ENCODE measurements at places on chromosomes 7 and 10.

DNA sequence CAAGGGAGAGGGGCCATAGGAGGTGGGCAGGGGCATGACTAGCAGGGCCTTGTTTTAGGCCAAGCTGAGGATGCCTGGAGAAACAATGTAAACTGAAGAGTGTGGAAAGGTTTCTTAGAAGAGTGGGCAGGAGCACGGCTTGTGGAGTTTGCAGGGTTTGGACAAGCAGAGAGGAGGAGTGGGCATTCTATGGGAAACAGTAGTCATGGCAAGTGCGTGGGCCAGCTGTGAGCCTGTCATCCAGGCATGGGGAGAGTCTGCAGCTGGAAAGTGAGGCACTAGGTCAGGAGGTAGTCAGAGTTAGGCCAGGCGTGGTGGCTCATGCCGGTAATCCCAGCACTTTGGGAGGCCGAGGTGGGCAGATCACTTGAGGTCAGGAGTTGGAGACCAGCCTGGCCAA is 130.1 kb downstream of the SH3PXD2A start:
- no peak for DNase-seq

- DNase-seq = no peak
These were observed 101.7 kb downstream of the MGMT start for GRCh38 chr10:129568583-129569344.

DNA sequence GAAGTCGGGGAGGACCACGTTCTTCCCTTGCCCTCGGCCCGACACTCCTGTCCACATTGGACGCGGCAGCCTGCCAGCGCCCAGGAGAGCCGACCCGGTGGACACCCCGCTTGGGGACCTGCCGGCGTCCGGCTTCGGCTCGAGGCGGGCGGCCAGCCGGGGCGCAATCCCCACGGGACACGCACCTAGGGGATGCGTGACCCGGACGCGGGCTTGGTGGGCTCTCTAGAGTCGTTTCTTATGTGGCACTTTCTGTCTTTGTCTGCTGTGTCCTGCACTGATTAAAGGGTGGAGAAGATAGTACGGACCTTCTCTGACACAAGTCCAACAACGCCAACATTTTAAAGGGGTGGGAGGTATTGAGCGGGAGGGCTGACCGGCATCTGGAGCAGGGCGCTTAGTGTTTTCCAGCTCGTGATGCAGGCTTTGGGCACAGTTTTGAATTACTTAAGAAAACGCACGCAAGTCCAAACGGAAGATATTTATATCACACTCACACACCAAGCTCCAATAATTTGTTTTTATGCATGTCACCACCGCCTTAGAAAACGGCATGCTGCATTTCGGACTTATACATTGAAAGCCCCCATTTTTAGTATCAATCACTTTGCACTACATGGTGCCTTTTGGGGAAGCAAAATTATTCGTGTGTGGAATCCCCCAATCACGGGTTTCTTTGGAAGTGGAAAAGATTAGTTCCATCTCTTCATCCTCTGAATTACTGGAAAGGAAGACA is 3.9 kb upstream of the SPAG6 start:
- DNase-seq = no peak

DNA sequence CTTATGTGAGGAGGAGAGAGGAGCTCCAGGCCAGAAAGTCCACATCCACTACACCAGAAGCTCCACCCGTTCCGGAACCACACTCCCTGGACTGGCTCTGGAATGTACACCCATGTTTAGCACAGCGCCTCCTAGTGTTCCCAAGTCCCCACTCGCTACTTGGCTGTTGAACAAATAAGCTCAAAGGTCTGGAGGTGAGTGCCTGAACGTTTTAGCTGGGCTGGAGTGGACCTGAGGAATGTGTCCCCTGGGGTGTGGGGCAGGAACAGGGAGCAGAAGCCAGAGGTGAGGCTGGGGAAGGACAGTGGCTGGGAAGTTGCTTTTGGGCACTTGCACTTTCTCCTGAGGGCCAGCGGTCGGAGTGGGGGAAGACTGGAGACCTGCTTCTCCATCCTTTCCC is 164.1 kb upstream of the CDCA7L start:
- no peak for DNase-seq

GRCh38 chr10:44116474-44116873 is 268.4 kb downstream of the CXCL12 start:
- no peak for DNase-seq

DNA sequence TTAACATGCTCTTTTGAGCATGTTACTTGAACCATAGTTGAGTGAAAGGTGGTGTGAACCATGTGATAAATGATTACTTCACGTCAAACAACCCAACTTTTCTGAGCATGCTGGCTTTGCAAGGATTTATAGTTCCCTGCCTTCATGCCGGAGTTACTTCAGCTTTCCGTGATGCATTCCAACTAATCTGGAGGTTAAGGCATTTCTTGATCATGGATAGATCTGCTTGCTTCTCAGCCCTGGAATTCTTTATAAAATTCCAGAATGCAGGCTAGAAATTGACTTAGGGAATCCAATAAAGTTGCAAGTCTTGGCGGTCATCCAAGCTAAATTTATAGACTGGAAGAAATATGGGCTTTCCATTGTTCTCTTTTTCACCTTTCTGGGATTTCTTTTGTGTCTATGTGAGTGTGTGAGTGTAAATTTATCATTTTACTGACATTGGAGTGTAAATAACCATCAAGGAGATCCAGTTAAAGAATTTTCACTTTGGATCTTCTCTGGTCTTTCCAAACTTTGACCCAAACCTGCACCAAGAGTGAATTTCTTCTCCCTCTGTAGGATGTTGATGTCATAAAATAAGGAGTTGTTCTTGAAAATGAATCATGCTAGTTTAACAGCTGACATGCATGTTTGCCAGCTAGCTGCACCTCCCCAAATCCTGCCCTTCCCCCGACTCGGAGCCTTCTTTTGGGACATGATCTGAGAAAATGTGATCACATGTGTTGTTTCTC is 289.0 kb downstream of the TWIST1 start:
- DNase-seq = no peak

DNA sequence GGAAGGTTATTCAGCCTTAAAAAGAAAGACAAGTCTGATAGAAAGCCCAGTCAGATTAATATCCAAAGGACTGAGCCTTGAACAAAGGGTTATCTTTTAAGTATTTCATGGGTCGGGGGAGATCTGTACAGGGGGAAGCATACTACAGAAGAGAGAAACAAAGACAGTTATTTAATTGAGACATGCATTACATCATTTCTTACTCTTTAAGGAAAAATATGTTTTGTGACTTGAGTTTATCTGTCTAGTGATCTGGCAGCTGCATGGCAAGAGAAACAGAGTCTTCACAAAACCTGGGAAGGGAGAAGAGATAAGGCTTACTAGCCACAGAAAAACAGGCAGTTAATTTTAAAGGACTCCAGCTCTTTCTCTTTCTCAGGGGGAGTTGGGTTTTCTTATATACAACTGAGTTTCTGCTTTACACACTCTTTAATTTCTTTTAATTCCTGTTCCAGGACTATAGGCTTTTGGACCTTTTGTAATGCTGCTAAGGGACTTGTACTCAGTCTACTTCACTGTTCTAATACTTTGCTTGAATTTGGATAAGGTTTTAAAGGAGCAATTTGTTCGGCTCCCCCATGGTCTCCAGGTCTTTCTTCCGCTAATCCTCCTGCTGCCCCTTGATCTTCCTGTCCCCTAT is 20.9 kb upstream of the CYP3A43 start:
- no peak for DNase-seq

DNA sequence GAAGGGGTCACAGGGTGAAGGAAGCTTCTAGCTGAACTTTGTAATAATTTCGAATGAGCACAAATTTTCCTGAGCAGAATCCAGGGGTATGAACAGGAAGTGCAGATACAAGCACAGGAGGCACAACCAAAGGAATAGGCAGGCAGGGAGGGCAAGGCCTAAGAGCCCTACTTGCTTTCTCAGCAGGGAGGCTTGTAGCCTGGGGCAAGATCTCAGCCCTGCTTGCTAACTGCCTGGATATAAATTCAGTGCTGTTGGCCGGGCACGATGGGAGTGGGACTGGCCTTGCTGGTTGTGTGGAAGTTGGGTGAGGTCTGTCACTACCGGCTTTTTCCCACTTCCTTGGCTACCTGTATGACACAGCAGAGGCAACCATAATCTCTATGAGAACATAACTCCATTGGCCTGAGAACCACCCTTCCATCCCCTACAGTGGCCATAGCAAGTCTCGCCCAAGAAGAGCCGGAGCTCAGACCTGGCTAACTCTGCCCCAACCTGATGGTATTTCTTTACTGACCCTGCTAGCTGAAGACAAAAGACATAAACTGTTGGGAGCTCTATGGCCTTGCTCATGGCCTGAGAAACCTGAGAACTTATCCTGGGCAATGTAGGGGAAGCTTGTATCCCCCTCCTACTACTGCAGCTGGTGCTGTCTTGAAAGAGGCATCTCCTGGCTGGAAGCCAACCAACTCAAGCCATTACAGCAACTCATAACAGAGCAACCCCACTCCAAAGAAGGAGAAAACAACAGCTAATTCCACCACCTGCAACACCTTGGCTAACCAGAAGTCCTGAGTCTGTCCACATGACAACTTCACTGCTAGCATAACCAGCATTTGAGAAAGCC is 27.6 kb downstream of the CLDN12 start:
- DNase-seq = no peak

- no peak for DNase-seq
These were observed 67.4 kb downstream of the AMPH start for GRCh38 chr7:38563741-38564140.

DNA sequence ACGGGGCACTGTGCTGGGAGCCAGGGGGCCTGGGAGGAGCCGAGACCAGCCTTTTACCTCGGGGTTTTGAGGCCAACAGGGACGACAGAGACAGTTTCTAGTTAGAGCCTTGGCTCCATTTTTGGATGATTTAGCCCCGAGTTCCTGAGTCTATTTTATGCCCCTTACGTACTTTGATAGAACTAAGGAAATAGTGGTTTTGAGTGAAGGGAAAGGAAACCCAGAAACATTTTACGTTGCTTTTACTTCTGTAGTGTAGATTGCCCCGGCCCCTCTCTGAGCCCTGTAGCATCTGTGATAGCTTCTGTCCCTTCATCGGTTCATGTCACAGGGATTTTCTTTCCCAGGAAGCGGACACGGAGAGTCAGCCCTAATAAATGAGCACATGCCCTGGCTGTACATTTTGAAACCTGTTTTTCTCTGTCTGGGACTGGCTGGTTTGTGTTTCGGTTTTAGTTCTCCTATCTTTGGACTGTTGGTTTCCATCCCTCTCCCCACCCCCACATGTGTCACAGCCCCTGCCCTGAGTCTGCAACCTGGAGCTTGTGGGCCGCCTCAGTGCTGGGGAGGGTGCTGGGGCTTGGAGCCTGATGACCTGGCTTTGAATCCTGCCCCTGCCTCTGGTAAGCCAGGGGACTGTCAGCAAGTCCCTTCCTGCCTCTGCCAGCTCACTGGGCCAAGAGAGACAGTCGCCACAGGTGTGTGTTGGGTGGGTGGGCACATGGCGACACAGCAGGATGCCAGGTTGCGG is 6.9 kb upstream of the ORAI2 start:
- DNase-seq = no peak

DNA sequence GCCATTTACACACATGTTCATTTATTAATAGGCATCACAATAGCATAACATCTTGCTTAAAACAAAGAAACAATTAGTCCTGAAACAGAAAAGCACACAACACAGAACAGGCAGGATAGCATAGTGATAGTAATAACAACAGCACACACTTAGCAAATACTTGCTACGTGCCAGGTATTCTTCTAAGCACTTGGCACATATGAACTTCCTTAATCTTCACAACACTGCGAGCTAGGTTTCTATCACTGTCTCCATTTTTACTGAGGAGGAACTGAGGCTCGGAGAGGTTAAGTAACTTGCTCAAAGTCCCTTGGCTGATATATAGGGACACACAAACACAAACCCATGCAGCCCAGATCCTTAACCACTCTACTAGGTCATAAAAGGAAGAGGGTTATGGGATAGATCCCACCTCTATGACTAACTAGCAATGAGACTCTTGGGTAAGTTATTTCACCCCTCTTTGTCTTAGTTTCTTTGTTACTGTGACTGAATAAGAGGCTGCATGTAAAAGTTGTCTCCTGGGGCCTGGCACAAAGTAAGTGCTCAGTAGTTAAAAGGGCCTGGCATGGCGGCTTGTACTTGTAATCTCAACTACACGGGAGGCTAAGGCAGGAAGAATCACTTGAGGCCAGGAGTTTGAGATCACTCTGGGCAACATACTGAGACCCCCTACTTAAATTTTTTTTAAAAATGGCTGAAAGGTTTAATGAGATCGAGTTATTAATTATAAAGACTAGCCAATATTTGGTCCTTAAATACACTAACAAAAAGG is 181.0 kb upstream of the RHOBTB1 start:
- no peak for DNase-seq

GRCh38 chr10:92886334-92886961 is 38.1 kb downstream of the EXOC6 start:
- DNase-seq = no peak

GRCh38 chr7:112386619-112387018 is 63.6 kb upstream of the IFRD1 start:
- DNase-seq = no peak

GRCh38 chr10:47165168-47165710 is 134.8 kb upstream of the GDF10 start:
- no peak for DNase-seq

DNA sequence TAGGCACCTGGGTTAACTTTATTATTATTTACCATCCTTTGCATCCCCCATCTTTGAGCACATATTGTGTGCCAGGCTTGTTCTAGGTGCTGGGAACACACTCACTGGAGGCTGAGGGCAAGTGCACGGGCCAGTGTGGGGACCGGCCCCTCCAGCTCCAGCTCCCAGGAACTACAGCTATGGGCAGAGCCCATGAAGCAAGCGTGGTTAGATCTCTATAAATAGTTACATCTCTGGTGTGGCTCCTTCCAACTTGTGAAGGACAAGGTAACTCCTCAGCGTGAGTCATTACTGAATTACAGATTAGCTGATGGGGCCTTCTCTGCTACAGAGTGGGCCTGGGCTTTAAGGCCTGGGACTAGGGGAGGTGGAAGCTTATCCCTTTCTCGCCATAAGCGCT is 583.5 kb downstream of the SDK1 start:
- DNase-seq = peak; percentile 19

- DNase-seq = peak; percentile 86
These were observed 12.7 kb downstream of the HNRNPF start for GRCh38 chr10:43396061-43396927.

DNA sequence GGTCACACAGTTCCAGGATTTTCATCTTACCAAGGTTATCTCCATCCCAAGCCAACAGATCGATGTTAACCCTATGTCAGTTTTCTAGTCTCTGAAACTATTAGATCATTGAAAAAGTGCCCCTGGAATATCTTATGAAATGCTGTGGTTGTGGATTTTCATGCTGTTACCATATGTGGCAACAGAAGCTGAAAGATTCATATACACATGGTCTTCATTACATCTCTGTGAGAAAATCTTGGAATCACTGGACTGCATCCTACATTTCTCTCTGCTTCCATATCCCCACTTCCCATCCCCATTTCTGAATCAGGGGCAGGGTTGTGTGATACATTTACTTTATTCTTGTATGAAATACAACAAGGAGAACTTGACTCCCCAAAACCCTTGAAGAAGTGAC is 146.1 kb downstream of the SLC16A9 start:
- no peak for DNase-seq

DNA sequence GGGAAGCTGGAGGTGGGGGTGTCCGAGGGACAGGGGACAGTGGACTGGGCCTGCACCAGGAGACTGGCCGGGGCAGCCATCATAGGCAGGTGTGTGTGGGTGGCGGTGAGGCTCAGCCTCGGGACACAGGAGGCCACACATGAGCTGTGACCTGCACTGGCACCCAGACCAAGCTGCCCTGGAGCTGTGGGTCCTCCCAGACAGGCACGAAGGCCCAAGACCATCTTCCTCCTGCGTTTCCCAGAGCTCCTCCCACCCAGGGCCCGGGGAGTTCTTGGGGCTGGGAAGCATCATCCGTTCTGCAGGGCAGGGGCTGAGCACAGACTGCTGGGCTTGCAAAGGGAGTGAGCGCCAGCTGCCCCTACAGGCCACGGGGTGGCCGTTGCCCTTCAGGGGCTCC is 87.4 kb downstream of the PDGFA start:
- DNase-seq = no peak

All from coronary artery (tissue), 2 donors.